Memory B cell (primary cell): ENCODE measurements at places on chromosomes 13 and 19.

DNA sequence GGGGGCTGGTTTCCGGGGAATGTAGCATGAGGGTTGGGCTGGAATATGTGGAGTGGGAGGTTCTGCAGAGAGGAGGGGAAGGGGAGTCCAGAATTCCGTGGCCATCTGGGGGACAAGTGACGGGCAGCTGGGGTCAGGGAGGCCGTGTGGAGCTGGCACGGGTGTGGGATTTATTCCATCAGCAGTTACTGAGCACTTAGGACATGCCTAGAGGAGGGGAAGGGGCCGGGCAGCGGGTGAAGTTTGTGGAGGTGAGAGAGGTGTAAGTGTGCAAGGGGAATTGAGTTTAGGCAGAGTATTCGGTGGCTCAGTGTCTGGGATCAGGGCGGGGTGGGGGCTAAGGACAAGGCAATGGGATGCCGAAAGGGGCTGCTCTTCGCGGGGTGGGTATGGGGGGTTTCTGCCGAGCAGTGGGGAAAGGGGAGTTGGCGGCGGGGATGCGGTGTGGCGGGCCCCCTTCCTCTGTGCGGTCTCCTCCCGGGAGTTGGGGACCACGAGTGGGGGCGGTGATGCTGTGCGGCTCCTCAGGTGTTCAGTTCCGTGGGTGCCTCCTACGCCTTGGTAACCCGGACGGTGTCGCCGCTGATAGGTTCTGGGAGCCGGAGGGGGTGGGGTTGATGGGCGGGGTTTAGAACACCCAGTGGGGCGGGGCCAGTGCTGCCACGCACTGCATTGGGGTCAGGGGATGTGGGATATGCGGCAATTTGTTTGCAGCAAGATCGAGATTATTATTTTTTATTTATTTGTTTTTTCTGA lies 5.4 kb downstream of the CCDC61 start:
- peak overlapping the region; percentile 63 for H3K4me3 ChIP-seq
- H3K27me3 ChIP-seq = peaks cover 17% of the 10 kb centered on the region
- H3K27ac ChIP-seq = no peak overlapping the region
- no peak for DNase-seq
- peaks cover 18% of the 10 kb centered on the region for H3K36me3 ChIP-seq

DNA sequence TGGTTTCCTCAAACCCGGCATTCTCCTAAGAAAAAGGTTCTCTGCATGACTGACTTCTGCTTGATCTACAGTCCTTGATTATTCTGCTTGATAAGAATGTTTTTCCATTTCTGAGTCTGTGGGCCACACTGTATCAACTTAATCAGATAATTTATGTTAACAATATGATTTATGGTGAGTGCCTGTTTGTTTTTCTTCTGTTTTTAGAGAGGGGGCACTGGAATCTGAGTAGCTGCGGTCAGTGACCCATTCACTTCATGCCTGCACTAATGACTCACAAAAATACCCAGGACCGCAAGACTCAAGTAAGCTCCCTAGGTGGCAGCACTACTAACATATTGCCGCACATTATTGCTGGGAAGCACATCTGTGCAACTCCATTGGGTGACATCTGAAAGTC lies 542.3 kb upstream of the ATXN8OS start:
- no peak for DNase-seq
- no peak overlapping the region for H3K4me3 ChIP-seq
- no peaks in the 10 kb centered on the region for H3K27me3 ChIP-seq
- no peaks in the 10 kb centered on the region for H3K36me3 ChIP-seq
- no peaks in the 10 kb centered on the region for H3K4me1 ChIP-seq

GRCh38 chr19:46173886-46174480 lies 25.9 kb downstream of the IGFL2 start:
- H3K4me3 ChIP-seq = no peak overlapping the region
- no peak for DNase-seq
- H3K4me1 ChIP-seq = peaks cover 2% of the 10 kb centered on the region
- H3K36me3 ChIP-seq = no peaks in the 10 kb centered on the region

- no peaks in the 10 kb centered on the region for H3K36me3 ChIP-seq
- no peak overlapping the region for H3K27ac ChIP-seq
- H3K4me1 ChIP-seq = no peaks in the 10 kb centered on the region
- no peak overlapping the region for H3K4me3 ChIP-seq
- H3K27me3 ChIP-seq = no peaks in the 10 kb centered on the region
Measured at GRCh38 chr13:35796623-35797022, 320.1 kb upstream of the MAB21L1 start.

- H3K4me3 ChIP-seq = no peak overlapping the region
- no peak overlapping the region for H3K27ac ChIP-seq
- no peaks in the 10 kb centered on the region for H3K27me3 ChIP-seq
- H3K36me3 ChIP-seq = no peaks in the 10 kb centered on the region
- peaks cover 3% of the 10 kb centered on the region for H3K4me1 ChIP-seq
- DNase-seq = no peak
Measured at GRCh38 chr13:28623782-28624706, 34.9 kb upstream of the POMP start.

DNA sequence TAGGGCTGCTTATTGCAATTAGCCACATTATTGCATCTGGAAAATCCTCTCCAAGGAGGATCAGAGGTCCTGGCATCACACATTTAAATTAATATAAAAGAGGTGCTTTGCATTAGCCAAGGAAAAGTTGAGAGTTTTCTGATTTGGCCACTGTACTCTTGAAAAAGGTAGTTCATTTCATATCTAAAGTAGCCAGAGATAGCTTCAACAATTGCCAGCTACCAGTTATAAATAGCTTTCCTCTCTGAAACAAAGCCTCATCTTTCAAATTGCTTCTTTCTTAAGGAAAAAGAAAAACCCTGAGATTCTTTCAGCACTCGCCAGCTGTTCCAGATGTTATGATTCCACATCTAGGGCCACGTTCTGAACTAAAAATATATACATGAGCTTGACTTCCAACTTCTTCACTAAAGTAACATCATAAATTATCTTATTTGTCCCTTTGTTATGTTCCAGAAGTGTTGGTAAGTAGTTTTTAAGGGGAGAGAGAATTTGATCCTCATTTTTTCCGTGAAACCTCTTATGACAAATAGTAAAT lies 69.6 kb downstream of the ERCC5 start:
- peaks cover 3% of the 10 kb centered on the region for H3K4me1 ChIP-seq
- no peak for DNase-seq
- H3K27me3 ChIP-seq = peaks cover 7% of the 10 kb centered on the region
- no peaks in the 10 kb centered on the region for H3K36me3 ChIP-seq
- no peak overlapping the region for H3K27ac ChIP-seq

- peaks cover 30% of the 10 kb centered on the region for H3K36me3 ChIP-seq
- DNase-seq = no peak
- H3K27ac ChIP-seq = no peak overlapping the region
- H3K4me3 ChIP-seq = no peak overlapping the region
Measured at GRCh38 chr13:99276706-99277105, 18.5 kb upstream of the GPR18 start.

DNA sequence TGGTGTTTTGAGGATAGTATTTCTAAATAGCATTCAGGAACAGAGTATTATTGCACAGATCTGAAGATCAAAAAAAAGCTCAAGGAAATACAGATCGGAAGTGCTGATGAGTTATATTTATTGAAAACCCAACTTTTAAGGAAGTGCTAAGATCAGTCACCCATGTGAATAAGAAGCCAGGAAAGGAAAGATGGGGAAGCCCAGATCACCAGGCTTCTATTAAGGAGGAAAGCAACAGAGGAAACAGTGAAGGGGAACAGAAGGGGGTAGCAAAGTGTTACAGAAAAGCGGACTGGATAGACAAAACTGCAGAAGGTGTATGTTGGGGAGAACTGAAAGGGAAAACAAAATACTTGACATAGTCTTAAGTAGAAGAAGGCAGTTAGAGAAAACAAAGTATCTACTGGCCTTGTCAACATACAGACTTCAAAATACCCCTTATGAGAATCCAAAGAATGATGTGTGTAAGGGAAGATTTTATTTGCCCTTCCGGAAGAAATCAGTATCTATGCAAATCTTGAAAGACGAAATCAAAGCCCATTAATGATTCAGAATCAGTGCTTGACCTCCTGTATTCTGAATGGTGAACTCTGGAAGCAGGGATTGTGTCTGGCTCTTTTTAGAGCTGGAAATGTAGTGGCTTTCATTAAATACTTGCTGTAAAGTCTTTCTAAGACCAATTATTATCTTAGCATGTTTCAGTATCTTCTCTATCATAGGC lies 12.1 kb downstream of the UFM1 start:
- no peaks in the 10 kb centered on the region for H3K27me3 ChIP-seq
- peak overlapping the region; percentile 14 for H3K27ac ChIP-seq
- H3K4me3 ChIP-seq = no peak overlapping the region
- H3K4me1 ChIP-seq = peaks cover 13% of the 10 kb centered on the region
- peaks cover 19% of the 10 kb centered on the region for H3K36me3 ChIP-seq

- H3K27ac ChIP-seq = no peak within 1 kb of the TSS
- H3K27me3 ChIP-seq = peaks cover 13% of the 10 kb centered on the region
- peak within 1 kb of the TSS; percentile 46 for H3K4me3 ChIP-seq
- peaks cover 3% of the 10 kb centered on the region for H3K4me1 ChIP-seq
Measured at GRCh38 chr19:4278419-4279266, at the start of gene SHD. Gene SHD (plus strand): TSS chr19:4279266. CDS start chr19:4280064, 798 bp downstream.

DNA sequence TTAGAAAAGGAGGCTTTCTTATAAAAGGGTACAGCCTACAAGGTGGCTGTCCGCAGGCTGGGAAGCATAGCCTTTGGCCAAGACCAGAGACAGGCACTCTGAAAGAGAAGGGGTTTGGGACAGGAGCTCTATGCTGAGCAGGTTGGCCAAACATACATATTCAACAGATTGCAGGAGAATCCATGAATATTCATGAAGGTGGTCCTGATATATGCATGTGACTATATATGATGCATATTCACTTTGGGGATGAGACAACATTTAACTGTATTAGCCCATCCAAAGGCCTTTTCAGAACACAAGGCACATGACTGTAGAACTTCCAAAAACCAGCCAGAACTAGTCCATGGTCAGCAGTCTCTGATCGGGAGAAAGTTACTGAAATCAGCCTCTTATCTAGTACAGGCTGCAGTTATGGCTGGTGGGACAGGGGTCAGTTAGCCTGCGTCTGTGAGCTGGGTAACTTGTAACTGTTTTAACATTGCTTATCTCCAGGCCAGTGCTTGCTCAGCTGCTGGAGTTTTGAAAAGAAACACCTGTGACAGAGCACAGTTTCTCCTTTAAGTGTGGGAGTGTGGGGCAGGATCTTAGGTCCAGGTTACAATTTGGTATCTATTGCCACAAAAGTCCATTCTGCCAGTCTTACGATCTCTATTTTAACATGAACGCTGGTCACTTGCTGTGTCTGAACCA lies 924.2 kb downstream of the UQCRFS1 start:
- peaks cover 2% of the 10 kb centered on the region for H3K36me3 ChIP-seq
- no peaks in the 10 kb centered on the region for H3K4me1 ChIP-seq
- no peak for DNase-seq
- H3K27me3 ChIP-seq = peaks cover 2% of the 10 kb centered on the region
- H3K4me3 ChIP-seq = no peak overlapping the region

DNA sequence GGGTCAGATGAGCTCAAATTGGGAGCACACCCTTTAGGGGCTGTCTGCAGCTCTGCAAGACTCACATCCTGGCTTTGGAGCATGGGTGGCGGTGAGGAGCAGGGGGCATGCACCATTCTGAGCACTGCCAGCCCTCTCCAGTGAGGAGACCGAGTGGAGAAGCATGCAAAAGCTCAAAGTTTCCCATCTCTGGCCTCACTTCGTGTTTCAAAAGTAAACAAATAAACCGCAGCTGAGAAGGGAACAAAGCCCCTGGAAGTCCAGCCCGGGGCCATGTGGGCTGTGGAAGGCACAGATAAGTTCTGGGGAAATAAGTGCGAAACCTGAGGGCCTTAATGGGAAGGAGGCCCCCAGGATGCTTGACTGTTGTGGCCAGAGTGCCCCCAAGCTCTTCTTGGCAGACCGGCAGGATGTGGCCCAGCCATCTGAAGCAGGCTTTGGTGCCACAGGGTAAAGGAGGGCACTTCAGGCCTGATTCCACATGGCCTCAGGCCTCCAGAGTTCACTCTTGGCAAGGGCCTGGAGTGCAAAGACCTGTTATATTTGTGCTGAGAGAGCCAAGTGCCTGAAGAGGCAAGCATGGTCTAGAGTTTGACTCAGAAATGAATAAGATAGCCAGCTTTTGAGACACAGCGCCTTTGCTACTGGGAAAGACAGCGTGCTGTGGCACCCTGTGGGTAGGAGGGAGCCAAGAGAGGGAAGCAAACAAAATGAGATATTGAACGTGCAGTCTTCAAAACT lies 1.2 kb downstream of the MEDAG start:
- H3K27ac ChIP-seq = no peak overlapping the region
- H3K4me1 ChIP-seq = peaks cover 6% of the 10 kb centered on the region
- no peak for DNase-seq
- peaks cover 27% of the 10 kb centered on the region for H3K27me3 ChIP-seq
- no peak overlapping the region for H3K4me3 ChIP-seq

DNA sequence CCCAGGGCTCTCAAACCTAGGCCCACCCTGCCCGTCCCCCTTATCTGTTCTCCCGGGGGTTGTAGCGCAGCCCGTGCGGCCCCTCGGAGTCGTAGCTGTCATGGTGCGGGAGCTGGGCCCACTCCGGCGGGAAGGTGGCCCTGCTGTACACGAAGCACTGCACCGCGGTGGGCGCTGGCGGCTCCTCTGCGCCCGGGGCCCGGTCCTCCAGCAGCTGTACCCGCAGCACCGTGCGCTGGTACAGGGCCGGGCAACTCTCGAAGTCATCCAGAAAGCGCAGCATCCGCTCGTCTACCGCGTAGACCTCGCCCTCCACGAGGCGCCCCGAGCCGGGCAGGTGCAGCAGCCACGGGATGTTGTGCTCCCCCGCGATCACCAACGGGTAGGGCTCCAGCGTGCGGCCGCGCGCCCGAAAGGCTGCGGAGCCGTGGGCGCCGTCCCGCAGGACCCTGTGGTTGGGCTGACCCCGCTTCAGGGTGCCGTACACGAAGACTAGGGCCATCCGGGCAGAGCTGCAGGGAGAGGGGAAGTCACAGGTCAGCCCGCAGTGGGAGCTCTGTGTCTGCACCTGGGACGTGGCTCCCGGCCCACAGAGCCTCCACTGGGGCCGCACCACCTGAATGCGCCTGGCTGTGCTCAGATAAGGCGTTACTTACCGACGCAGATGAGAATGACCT lies 56.4 kb downstream of the GGACT start:
- peaks cover 13% of the 10 kb centered on the region for H3K36me3 ChIP-seq
- no peak for DNase-seq
- no peaks in the 10 kb centered on the region for H3K4me1 ChIP-seq
- H3K4me3 ChIP-seq = no peak overlapping the region
- H3K27ac ChIP-seq = no peak overlapping the region

GRCh38 chr19:17505223-17505622 lies 6.2 kb upstream of the PGLS start:
- no peaks in the 10 kb centered on the region for H3K27me3 ChIP-seq
- H3K4me1 ChIP-seq = peaks cover 9% of the 10 kb centered on the region
- H3K27ac ChIP-seq = no peak overlapping the region
- no peak for DNase-seq
- H3K4me3 ChIP-seq = no peak overlapping the region

GRCh38 chr13:20019043-20019442 lies 60.5 kb downstream of the ZMYM2 start:
- no peak for DNase-seq
- H3K36me3 ChIP-seq = peaks cover 47% of the 10 kb centered on the region
- no peaks in the 10 kb centered on the region for H3K27me3 ChIP-seq
- peaks cover 11% of the 10 kb centered on the region for H3K4me1 ChIP-seq
- no peak overlapping the region for H3K4me3 ChIP-seq
- peak overlapping the region; percentile 32 for H3K27ac ChIP-seq

- H3K4me1 ChIP-seq = peaks cover 32% of the 10 kb centered on the region
- no peaks in the 10 kb centered on the region for H3K27me3 ChIP-seq
- H3K4me3 ChIP-seq = peak overlapping the region; percentile 78
- H3K27ac ChIP-seq = no peak overlapping the region
- peaks cover 24% of the 10 kb centered on the region for H3K36me3 ChIP-seq
- DNase-seq = no peak
Measured at GRCh38 chr19:57282011-57282643, 1.8 kb downstream of the ZNF460 start.
